ENCODE measurements at places on chromosomes 1 and 21. TPM values are rescaled to one million over a fixed set of nuclear protein-coding genes. Genes with fewer than 3 reads are reported as not detected.

CACNA1S gene
- total RNA-seq, result not detected

SPATA45 gene
- not detected for total RNA-seq

TP53BP2 gene
- total RNA-seq, result 27.6 TPM

B3GALT2 gene
- total RNA-seq, result 0.80 TPM

KCNE1 gene
- 0.32 TPM for total RNA-seq

NPHS2 gene
- total RNA-seq, result not detected

NTMT2 gene
- total RNA-seq, result not detected
